ENCODE measurements at places on chromosomes 2 and 18.

DNA sequence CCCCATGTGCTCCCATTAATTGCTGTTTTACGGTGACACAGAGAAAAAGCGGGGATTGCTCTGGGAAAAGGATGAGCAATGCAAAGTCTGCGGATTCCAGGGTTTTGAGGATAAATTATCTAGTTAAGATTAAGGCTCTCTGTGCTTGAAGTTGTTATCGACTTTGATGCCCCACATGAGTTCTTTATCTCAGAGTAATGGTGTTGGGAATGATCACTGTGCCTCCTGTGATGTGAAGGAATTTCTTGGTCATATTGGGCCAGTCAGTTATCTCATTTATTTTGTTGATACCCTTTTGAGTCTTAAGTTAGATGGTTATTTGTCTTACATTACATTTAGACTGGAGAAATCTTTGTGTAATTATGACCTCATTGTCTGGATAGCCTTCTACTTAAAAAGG, 184.6 kb upstream of the MEX3C start:
- no peak for DNase-seq

- DNase-seq, result no peak
These were observed 23.1 kb downstream of the EVA1A start for GRCh38 chr2:75537658-75538057.

DNA sequence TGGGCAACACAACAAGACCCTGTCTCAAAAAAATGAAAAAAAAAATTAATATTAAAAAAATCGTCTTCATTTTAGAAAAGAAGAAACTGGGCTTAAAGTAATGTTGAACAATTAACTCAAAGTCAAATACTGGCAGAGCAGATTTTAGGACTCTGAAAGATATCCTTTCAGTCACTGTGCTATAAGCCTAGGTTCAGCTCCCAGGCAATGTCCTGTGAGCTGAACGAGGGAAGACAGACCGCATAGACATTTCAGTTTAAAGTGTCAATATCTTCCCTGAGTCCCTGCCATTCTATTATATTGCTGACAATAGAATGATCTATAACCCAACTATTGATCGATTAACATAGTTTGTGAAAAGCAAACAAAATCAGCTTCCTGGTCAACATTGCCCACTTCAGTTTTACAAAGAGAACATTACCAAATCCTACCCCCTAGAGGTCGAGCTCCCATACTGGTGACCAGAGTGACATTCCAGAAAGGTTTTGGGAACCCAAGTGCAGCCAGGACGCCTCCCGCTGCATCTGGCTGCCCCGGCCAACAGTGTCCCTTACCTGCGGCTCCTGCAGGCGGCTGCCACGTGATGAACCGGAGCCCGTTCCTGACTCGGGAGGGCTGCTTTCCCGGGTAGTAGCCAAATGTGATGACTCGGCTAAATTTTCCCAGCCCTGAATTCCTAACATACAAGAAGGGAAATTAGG, 639 bp downstream of the MRO start:
- DNase-seq, result peak; percentile 87

DNA sequence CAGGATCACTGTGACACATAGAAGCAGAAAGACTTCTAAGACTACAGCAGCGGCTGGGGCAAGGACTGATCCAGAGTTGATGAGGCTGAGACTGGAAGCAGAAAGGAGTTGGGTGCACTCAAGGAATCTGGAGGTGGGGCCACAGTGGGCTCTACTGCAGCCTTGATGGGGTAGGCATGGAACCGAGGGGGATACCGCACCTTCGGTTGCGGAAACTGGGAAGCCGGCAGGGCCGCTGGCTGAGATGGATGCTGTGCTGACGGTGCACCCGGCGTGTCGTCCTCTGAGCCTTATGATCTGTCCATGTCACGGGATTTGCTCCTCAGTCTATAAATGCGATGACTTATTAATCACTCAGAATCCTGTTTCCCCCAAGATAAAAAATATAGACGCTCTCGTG, 473.5 kb upstream of the MYT1L start:
- no peak for DNase-seq

GRCh38 chr2:217743966-217744761, 258.6 kb downstream of the TNS1 start:
- DNase-seq, result no peak

GRCh38 chr2:202006301-202006700, 27.4 kb upstream of the FZD7 start:
- DNase-seq, result no peak

DNA sequence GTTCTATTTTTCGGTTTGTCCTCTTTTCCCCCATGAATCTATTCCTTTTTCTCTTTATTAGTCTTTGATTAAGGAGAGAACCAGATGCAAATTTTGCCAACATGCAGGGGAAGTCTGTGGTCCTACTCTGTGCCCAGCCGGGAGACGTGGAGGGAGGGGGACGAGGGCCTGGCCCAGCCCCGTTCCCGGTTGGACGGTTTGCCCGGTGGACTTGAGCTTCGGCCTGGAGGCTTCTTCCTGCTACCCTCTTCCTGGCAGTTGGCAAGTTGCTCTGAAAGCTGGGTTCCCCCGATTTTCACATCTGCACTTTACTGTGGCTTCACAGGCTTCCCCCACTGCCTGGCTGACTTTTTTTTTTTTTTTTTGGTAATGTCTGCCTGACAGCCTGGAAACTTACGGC, 39.3 kb upstream of the GBX2 start:
- DNase-seq, result no peak

- no peak for DNase-seq
These were observed 554.0 kb downstream of the RIT2 start for GRCh38 chr18:42561521-42561920.

GRCh38 chr2:25825238-25825637, 53.0 kb downstream of the ASXL2 start:
- DNase-seq, result no peak

- no peak for DNase-seq
These were observed 74.0 kb upstream of the FZD7 start for GRCh38 chr2:201959626-201960025.

GRCh38 chr2:219109471-219109870, 48.8 kb upstream of the IHH start:
- DNase-seq, result no peak

- DNase-seq, result no peak
These were observed 323.9 kb downstream of the SETBP1 start for GRCh38 chr18:45004546-45005080.

DNA sequence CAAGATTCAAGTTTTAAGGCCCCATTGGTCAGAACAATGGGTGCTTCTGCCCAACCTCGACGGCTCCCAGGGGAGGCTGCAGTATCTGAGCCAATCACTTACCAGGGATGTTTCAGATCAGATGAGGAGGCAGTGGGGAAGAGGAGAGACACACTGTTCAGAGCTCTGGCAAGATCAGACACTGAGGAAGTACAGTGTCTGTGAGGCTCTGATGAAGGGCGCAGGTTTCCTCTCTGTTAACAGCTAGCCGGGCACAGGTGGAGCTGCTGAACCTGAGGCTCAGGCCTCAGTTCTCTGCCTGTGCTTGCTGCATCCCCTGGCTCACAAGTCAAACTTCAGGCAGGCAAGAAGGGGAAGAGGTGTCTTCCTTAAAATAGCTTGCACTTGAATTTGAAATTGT, 69.7 kb downstream of the TPO start:
- DNase-seq, result no peak

GRCh38 chr2:31828891-31829290, 181.9 kb downstream of the MEMO1 start:
- peak; percentile 3 for DNase-seq

DNA sequence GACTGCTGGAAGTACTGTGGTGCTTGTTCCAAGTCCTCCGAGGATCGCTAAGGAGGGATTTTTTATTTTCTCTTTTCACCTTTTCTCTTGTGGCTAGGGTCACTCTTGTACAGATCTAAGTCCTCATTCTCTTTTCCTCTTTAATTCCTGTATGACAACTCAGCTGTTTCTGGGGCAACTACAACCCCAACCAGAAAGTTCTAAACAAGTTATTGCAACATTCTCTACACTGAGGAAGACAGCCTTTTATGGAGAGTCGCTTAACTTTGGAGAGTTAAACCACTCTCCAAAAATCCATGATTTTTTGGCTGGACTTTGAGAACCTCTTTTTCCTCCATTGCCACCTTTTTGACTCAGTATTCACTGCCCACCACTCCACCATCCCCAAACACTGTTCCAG, 74.0 kb upstream of the SESTD1 start:
- no peak for DNase-seq

DNA sequence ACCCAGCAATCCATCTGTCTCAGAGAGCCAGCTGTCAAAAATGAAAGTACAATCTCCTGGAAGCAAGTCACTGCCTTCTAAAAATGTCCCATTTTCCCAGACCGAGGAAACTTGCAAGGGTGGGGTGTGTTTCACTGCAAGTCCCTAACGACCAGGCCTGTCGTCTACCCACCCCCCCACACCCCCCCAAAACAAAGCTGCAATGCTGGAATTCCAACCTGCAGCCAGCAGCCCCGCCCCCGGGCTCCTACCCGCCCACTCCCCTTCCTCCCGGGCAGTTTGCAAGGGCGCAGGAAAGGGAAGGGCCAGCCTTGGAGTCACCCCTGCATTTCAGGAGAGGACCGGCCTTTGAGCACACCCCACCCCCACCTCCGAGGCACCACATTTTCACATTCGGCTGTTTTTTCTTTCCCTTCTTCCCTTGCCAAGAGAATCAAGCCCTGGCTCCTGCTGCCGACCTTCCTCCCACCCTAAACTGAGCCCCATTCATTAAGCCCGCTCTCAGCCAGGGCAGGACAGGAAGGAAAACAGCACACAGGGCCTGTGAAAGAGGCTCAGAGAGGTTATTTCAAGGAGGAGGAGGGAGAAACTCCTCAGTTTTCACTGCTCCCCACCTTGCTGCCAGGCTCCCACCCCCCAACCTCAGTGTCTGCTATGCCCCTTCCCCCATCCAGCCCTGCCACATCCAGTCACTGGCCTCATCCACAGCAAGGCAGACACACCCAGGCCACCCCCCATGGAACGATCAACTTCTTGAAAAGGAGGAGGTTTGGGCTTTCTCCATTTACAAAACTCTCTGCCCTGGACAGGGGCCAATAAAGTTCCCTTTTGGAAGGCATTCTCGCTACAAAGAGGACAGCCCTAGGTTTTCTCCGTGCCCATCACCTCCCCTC, 11.3 kb downstream of the SMAD7 start:
- no peak for DNase-seq

GRCh38 chr2:151287513-151288250, 1.8 kb downstream of the NMI start:
- no peak for DNase-seq

DNA sequence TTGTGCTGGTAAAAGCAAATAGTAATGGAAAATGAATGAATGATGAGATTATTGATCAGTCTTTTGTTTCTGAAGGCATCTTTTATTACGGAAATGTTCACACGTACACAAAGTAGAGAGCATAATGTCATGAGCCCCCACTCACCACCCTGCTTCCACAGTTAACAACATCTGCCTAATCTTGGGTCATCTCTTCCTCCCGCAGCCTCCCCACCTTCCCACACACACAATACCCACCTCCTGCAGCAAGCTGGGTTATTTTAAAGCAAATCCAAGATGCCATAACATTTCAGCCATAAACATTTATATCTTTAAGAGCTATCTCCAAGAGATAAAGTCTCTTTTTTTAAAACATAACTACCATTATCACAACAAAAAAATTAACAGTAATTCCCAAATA, 36.3 kb downstream of the CYP27C1 start:
- DNase-seq, result no peak

DNA sequence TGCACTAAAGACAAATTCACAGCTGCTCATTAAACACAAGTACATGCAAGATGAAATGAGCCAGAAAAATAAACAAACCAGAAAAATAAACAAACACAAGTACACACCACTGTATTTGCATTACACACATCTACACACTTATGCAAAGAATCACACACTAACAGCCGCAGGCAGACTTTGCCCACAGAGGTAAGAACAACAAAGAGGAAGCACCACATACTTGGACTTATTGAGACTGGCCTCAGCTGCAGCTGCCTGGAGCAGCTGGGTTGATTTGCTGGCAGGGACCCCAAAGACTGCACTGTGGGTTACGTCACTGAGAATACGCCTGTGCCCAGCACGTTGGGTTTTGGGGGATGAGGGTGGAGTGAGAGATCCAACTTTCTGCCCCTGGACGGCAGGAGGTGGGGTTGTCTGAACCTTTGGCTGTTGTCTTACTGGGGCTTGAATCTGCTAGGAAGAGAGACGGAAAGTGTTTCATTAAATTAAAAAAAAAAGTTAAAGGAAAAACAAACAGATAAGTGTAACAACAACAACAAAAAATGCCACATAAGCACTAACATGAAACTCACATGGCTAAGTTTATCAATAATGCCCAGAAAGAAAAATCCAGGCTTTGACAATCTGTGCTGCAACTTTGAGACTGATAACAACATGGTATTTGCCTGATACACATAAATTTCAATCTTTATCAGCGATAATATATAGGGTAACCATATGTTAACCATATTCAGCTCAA, 71.9 kb upstream of the NFU1 start:
- DNase-seq, result peak; percentile 82

GRCh38 chr2:206201075-206201848, 41.6 kb downstream of the EEF1B2 start:
- DNase-seq, result peak; percentile 11

- no peak for DNase-seq
These were observed 42.4 kb downstream of the KLHL29 start for GRCh38 chr2:23427350-23427749.

DNA sequence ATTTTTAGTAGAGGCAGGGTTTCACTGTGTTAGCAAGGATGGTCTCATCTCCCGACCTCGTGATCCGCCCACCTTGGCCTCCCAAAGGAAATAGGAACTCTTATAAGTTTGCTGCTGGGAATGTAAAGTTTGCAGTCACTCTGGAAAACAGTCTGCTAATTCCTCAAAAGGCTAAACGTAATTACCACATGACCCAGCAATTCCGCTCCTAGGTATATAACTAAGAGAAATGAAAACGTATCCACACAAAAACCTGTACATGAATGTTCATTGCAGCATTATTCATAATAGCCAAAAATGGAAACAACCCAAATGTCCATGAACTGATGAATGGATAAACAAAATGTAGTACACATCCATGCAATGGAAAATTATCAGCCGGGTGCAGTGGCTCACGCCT, 21.9 kb upstream of the ATRAID start:
- no peak for DNase-seq

GRCh38 chr2:11938196-11938595, 191.8 kb downstream of the LPIN1 start:
- DNase-seq, result no peak

GRCh38 chr2:113390124-113390849, 47.2 kb upstream of the ZNG1B start:
- DNase-seq, result no peak

GRCh38 chr2:32358111-32358482, 1.3 kb downstream of the BIRC6 start:
- no peak for DNase-seq

- peak; percentile 59 for DNase-seq
These were observed 15.2 kb downstream of the OTOF start for GRCh38 chr2:26462511-26463243.

DNA sequence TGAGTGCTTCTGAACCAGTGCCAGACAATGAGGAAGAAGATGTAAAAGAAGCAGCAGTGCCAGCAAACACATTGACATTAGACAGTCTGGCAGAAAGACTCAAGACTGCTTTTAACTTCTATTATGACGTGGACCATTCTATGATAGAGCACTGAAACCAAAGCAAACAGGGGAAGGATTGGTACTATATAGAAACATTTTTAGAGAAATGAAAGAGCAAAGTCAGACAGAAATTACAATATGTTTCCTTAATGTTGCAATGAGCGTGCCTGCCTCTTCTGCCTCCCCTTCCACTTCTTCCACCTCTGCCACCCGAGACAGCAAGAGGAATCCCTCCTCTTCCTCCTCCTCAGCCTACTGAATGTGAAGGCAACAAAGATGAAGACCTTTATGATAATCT, 39.7 kb downstream of the DHX57 start:
- no peak for DNase-seq

GRCh38 chr2:150513647-150514046, 26.2 kb upstream of the RND3 start:
- no peak for DNase-seq

GRCh38 chr2:88563129-88563528, 64.1 kb downstream of the EIF2AK3 start:
- no peak for DNase-seq
